ENCODE measurements at places on chromosomes 13 and 19. TPM values are rescaled to one million over a fixed set of nuclear protein-coding genes. Genes with fewer than 3 reads are reported as not detected.

Gene METTL21C
- not detected for total RNA-seq

Gene CLEC4G
- not detected for total RNA-seq

Gene KLK4
- total RNA-seq, result not detected

Gene STX10
- total RNA-seq, result 39.7 TPM

Gene EPS8L1
- total RNA-seq, result 7.6 TPM

Gene SBSN
- 0.18 TPM for total RNA-seq

- no peak for DNase-seq
Observed at GRCh38 chr13:51325837-51326236, 13.7 kb upstream of the SERPINE3 start.

- DNase-seq, result no peak
Observed at GRCh38 chr13:101544979-101545378, 92.5 kb downstream of the ITGBL1 start.

DNA sequence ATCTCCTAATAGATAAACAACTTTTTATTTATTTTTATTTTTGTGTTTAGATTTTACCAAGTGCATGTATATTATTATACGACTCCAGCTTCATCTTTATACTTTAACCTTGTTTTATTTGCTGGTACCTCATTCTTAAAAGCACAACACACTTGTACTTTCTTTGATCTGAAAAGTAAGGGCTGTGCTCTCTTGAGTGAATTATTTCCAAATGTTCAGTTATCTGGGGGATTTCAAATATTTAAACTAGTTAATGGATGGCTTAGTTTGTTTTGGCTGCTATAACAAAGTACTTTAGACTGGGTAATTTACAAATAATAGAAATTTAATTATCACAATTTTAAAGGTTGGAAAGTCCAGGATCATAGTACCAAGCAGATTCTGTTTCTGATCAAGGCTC is 1148.2 kb upstream of the PCDH9 start:
- DNase-seq, result no peak

DNA sequence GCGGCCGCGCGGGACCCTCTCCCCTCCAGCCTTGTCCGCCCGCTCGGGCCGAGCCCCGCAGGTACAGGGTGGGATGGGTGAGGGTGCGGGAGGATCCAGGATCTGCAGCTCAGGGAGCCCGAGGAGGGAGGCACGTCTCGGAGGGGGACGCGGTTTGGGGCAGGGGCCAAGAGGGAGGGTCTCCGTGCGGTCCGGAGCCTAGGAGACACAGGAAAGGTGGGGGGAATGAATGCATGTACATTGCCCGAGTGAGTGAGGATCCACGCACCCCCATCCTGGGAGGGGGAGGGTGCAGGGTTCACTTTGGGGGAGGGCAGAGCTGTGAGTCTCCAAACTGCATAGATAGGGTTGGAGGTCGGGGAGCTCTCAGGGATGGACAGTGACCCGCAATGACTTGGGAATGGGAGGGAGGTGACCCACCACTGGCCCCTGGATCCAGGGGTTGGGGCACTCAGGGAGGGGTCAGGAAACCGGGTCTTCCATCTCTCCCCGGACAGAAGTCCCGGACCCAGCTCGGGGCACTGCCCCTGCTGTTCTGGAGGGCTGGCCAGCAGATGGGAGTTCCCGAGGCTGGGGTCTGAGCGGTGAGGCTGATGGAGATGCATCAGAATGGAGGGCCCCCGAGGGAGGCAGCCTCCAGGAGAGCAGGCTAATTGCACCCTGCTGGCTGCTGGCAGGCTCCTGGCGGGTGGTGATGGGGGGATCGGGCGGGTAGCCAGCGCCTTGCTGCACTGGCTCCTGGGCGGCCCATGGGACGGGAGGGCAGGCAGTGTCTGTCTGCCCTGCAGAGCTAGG is 547 bp downstream of the KCNN1 start:
- DNase-seq, result no peak

GRCh38 chr13:106484537-106485193 is 50.8 kb downstream of the EFNB2 start:
- no peak for DNase-seq

DNA sequence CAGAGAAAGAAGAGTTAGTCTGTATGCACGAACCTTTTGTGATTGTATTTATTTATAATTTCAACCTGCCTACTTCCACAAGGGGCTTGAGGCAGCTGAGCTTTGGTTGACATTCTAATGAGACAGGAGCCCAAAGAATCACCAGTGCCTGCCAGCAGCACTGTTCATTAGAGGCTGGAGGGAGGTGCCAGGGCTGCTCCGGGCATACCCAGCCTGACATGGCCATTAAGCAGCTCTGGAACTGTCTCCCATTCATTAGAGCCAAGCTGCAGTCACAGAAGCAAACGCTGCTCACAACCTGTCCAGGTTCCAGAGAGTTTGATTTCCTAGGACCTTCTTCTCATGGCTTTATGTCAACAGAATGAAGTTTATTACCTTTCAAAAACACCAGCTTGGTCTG is 425.5 kb downstream of the RFC3 start:
- no peak for DNase-seq

DNA sequence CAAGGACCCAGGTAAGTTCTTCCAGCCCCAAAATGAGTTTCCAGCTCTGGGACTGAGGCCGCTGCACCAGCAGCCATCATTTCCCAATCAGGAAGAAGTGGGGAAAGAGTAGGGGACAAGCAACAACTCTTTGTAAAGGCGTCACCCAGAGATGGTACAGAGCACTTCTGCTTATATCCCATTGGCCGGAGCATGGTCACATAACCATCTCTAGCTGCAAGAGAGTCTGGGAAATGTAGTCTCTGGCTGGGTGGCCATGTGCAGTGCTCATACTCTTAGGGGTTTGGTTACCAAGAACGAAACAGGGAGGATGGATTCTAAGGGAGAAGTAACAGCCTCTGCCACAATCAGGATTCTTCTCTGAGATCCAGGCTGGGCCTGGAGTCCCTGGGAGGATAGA is 26.3 kb downstream of the CKM start:
- DNase-seq, result no peak

DNA sequence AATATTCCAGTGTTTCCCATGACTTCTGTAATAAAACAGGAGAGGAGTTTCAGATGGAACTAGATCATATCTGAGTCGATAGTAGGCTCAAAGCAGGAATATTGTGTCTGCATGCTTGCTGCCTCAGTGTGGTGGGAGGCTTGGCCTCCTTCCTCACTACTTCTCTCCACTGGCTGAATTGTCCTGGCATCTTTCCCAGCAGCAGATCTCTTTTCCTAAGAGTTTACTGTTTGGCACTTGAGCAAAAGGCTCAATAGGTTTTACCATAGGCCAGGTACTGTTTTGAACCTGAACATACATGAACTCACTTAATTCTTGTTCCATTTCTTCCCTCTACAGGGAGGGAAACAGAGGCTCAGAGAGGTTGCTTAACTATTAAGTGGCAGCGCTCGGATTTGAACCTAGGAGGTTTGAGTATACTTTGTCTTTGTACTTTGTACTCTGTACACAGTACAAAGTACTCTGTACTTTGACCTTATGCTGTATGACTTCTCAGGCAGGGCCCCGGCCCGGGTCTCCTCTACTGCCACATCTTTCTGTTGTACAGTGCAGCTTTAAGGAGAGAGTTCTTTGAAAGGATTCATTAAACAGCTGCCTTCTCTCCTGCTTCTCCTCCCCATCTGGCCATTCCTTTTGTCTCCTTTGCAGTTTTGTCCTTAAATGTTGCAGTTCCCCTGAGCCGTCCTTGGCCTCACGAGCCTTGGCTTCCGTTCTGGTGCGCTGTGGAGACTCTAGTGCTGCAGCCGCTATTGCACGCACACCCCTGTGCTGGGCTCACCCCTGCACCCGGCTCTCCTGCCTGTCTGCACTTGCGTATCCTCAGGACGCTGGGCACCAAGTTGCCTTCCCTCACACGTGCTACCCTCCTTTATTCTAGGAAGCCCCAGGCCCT is 8.1 kb downstream of the B3GLCT start:
- peak; percentile 73 for DNase-seq

DNA sequence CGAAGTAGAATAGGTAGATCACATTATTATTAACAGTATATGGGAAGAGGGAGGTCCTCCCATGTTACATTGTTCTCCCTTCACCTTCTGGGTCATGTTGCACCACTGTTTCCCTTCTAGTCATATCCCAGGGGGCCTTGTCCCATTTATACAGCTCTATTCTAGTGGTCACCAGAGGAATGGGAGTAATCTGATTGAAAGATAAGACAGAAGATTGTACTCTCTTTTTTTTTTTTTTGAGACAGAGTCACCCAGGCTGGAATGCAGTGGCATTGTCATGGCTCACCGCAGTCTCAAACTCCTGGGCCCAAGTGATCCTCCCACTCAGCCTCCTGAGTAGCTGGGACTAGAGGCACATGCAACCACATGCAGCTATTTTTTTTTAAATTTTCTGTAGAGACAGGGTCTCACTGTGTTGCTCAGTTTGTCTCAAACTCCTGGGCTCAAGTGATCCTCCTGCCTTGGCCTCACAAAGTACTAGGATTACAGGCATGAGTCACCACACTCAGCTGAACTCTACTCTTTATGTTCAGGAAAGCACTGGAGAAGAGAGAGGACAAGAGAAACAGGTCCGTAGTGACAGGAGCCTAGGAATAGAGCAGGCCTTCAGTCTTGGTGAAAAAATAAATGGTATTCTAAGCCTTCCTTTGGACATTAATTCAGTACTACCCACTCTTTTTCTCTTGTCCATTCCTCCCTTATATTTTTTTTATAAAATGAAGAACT is 4.3 kb upstream of the ZNF529 start:
- peak; percentile 42 for DNase-seq

- DNase-seq, result no peak
Observed at GRCh38 chr13:112448621-112449544, 72.7 kb downstream of the SPACA7 start.

GRCh38 chr13:24006520-24007248 is 109.4 kb upstream of the C1QTNF9B start:
- no peak for DNase-seq

- DNase-seq, result no peak
Observed at GRCh38 chr13:23743278-23744076, 145.7 kb downstream of the MIPEP start.

DNA sequence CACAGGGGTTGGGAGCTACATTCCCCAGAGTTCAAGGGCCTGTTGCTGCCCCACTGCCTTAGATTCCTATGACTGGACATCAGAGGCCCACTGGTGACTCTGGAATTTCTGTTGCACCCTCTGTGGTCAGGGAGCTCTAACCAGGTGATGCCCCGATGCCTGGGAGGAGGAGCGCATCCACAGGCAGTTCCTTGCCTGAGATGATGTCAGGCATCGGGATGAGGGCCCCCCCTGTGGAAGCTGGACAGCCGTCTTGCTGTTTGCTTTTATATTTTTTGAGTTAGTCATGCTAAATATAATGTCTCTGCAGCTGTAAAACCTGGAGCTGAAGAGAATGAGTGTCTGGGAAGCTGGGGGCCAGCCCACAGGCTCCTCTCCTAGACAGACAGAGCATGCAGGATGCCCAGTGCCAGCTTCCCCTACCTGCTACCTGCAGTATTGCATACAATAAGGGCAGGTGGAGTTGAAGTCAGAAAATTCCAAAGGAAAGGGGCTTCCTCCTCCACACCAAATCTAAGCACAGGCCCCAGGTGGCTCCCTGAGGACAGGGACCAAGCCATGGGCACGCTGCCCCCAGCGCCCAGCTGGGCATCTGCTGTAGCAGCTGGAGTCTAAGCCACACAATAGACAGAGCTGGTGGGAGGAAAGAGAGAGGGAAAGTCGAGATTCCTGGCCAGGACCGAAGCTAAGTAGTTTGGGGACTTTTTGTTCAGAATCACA is 16.2 kb downstream of the COL4A2 start:
- DNase-seq, result peak; percentile 93

DNA sequence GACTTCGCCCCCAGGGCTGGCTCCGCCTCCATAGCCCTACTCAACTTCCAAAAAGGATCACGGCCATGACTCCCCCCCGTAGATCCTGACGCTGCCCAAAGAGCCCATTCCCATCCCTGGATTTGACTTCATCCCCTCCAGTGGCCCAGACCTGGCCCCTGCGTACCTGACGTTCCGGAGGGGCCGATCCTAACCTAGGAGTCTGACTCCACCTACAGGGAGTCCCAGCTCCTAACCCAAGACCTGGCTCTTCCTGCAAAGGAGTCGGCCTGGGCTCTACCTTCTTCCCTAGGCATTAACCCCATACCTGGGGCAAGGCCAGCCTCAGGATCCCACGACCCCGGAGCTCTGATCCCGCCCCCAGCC is 10.8 kb downstream of the STAP2 start:
- DNase-seq, result no peak

DNA sequence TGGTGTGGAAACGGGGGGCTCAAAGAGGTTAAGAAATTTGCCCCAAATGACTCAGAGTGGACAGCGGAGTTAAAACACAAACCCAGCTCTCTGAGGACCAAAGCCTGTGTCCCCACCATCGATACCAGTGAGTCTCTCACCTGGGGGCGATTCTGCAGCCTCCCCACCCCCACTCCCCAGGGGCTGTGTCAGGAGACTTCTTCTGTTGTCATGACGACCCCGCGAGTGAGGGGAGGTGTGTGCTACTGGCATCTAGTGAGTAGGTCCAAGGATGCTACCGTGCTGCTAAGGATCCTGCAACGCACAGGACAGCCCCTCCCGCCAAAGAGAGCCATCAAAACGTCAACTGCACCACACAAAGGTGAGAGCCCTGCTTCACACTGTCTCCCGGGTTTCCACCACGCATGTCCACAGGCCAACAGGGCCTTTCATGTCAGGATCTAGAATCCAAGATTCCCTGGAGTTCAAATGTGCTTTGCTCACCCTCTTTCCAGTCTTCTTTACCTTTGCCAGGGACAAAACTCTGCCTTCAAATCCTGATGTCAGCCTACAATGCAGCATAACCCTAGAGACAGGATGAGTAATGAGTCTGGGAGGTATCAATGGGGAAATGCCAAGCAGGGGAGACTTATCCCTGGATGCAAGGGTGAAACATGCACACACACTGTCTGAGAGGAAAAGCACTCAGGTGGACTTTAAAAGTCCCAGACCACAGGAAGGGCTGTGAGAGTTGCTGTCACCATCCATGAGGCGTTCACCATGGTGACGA is 3.9 kb downstream of the RANBP3 start:
- DNase-seq, result no peak

DNA sequence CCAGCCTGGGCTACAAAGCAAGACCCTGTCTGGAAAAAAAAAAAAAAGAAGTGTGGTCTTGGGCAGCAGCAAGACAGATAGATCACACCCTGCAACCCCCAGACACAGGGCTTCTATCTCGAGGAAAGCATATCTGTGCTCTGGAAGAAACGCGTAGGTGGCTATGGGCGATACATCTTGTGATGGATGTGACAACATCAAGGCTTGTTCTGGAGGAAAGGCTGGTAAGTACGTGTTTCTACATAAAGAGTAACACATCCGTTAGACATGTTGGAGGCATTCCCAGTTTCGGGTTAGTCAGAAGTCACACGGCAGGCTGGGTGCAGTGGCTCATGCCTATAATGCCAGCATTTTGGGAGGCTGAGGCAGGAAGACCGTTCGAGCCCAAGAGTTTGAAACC is 6.6 kb upstream of the DHDH start:
- peak; percentile 99 for DNase-seq

All from astrocyte (in vitro differentiated cells and primary cell).